ENCODE measurements at places on chromosomes 3 and 15.

DNA sequence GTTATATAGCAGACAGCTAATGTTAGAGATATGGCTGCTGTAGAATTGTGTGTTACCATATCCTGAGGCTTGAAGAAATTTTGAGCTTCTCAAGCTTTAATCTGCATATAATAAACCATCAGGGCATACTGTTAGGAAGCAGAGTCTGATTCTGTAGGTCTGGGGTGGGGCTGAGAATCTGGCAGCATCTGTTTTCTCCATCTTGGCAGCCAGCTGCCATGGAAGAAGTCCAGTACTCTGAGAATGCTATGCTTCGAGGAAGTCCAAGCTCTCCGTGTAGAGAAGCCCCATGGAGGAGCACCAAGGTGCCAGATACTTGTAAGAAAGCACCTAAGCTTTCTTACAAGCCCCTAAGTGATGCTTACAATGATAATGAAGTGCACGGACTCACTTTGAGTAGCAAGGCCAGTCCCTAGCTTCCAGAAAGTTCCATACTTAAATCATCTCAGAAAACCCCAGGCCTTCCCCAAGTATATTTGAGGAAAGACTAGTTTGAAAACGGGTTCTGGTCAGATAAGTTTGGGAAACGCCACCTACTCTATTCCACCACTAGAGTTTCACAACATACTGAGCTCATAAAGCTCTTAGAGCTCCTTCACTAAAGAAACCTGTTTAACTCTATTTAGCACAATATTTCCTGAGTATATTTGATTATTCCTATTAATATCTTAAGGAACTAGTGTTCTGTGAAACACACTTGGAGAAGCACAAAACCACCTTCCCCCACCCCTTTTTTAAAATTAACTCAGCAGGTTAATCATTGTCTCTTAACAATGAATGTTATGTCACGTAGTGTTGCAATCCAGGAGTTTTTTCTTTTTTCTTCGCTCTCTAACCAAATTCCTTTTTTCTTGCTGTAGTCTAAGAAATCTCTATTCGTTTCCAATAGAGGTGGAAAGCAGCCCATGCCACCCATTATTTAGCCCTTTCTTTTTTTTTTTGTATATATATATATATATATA is 59.9 kb upstream of the RASGRP1 start:
- no peak for DNase-seq

GRCh38 chr3:45212095-45212468 is 14.0 kb downstream of the TMEM158 start:
- DNase-seq: no peak

- DNase-seq: no peak
Observed at GRCh38 chr15:89799011-89799911, 15.4 kb downstream of the ANPEP start.

GRCh38 chr3:177424521-177424920 is 227.2 kb upstream of the TBL1XR1 start:
- no peak for DNase-seq

DNA sequence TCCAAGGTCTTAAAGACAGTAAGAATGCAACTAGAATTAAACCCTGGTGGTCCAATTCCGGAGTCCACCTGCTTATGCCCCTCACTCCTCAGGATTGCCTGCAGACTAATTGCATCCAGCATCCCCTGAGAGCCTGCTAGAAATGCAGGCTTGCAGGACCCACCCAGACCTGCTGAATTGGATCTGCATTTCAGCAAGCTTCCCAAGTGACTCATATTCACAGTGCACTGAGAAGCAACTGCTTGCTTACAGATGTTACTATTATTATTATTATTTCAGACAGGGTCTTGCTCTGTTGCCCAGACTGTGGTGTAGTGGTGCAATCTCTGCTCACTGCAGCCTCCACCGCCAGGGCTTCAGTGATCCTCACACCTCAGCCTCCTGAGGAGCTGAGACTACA is 83.5 kb upstream of the VGLL4 start:
- DNase-seq: no peak

- DNase-seq: no peak
Observed at GRCh38 chr15:73694419-73694818, 10.2 kb downstream of the CD276 start.

DNA sequence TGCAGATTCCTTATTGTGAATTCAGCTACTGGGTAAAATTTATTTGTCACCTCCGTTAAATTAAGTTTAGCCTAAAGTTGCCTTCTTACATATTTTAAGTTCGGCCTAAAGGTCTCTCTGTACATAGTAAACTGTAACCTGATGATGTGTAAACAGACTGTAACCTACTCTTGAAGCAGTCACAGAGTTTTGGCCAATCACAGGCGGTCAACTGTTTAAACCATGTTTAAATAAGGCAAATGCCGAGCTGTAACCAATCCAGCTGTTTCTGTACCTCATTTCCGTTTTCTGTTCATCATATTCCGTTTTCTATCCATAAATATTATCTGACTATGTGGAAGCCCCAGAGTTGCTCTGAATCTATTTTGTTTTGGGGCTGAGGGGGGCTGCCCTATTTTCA is 2.4 kb upstream of the ADAMTSL3 start:
- DNase-seq: peak; percentile 5

GRCh38 chr3:193960487-193961274 is 175.3 kb upstream of the HES1 start:
- no peak for DNase-seq

DNA sequence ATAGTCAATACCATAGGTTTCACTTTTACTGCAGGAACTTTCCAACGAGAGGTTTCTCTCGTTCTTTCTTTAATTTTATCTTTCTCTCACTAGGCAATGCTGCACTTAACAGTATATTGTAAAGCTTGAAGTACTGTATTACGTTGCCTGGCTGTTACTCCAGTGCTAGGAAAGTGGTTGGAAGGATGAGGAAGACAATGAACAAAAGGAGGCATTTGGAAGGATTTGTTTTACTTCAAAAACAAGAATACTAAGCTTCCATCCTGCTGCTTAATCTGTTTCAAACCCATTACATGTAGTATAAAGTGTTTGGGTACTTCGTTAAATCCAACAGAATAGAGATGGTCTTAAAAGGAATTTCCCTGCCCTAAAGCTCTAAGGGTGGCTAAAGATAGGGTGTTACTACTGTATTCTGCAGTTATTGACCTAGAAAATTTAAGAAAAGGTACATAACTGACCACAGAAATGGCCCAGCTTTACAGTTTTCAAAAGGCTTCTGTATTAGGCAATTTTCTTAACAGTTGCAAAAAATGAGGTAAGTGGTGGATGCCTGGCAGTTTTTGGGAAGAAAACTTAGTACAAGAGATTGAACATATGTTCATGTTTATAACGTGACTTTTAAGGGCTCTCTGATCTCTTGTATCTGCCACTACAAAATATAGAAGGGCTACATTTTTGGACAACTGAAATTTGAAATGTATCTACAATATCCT is 785 bp upstream of the IFT57 start:
- no peak for DNase-seq

DNA sequence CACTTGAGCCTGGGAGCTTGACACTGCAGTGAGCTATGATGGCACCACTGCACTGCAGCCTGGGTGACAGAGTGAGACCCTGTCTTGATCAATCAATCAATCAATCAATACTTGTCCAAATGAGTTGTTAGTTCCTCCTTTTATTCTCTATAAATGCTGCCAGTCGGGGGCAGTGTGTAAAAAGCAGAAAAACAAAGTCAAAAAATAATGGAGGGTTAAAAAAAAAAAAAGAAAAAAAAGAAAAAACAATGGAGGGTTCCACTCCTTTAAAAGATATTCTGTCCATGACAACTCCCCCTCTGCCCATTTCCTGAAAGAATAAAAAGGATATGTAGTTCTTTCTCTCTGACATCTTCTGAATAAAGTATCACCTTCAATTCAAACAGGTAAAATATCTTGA is 1068.6 kb downstream of the FHIT start:
- DNase-seq: no peak

- DNase-seq: no peak
Observed at GRCh38 chr3:185555860-185556347, 3.5 kb upstream of the LIPH start.

- no peak for DNase-seq
Observed at GRCh38 chr15:76338486-76339304, 2.1 kb downstream of the ISL2 start.

GRCh38 chr3:183370391-183370790 is 58.0 kb downstream of the MCF2L2 start:
- DNase-seq: no peak

- no peak for DNase-seq
Observed at GRCh38 chr3:146100180-146100579, 60.8 kb downstream of the PLOD2 start.

DNA sequence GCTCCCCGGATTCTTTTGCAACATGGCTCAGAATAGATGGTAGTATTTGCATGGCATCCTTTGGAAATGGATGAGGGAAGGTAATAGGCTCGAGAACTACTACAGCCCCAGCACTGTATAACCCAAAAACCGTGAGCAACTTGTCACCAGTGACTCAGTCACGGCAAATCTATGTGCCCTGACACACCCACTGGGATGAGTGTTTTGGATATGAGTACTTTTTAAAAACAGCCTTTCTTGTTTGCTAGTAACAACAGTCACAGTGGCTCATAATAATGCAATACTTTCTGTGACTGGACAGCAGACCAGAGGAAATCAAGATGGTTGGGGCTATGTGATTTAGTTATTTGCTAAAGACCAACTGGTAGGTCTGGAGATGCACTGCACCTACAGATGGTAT is 299.6 kb downstream of the ULK4 start:
- DNase-seq: no peak

DNA sequence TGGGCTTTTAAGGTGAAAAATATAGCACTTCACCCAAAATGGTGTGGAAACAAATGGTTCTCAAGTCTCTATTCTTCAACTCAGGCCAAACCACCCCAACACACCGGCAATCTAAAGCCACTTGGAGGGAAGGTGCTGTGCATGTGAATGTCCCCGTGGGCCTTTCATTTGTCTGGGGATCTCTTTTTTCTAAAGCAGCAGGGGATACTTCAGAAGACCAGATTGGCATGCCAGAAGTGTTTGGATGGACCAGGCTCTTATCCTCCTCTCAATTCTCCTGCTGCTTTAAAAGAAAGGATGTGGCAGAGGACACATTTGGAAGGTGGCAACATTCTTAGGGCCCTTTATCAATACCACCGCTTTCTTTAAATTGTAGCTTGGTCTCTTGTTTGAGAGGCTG is 193.1 kb downstream of the MEIS2 start:
- no peak for DNase-seq

Measured in NCI-H2029 (cell line).